Mammary microvascular endothelial cell (primary cell): ENCODE measurements at places on chromosomes 7 and 10. TPM values are rescaled to one million over a fixed set of nuclear protein-coding genes. Genes with fewer than 3 reads are reported as not detected.

The SPDYE2B gene
- not detected in 2 replicates for total RNA-seq

The IL6 gene
- 10.2 and 11.0 TPM in 2 replicates for total RNA-seq

The PDE1C gene
- total RNA-seq: 7.2 and 9.5 TPM in 2 replicates

The SKIDA1 gene
- 0.47 and 0.69 TPM in 2 replicates for total RNA-seq

The SVOPL gene
- total RNA-seq: not detected in 2 replicates

The SEMA3E gene
- 0.27 and 0.69 TPM in 2 replicates for total RNA-seq

The CPA2 gene
- total RNA-seq: not detected in 2 replicates

The METTL2B gene
- 26.9 and 32.6 TPM in 2 replicates for total RNA-seq

The KLF14 gene
- not detected in 2 replicates for total RNA-seq
